ENCODE measurements at places on chromosomes 3 and 15. TPM values are rescaled to one million over a fixed set of nuclear protein-coding genes. Genes with fewer than 3 reads are reported as not detected.

GRCh38 chr3:117910820-117911521 is 1123.7 kb downstream of the IGSF11 start:
- no peak overlapping the region for H3K27ac ChIP-seq
- H3K36me3 ChIP-seq, result no peaks in the 10 kb centered on the region
- H3K4me1 ChIP-seq, result no peaks in the 10 kb centered on the region
- no peak overlapping the region for H3K4me3 ChIP-seq
- no peak for DNase-seq

- no peaks in the 10 kb centered on the region for H3K4me1 ChIP-seq
- no peak overlapping the region for H3K27ac ChIP-seq
- no peaks in the 10 kb centered on the region for H3K27me3 ChIP-seq
- H3K36me3 ChIP-seq, result no peaks in the 10 kb centered on the region
These were observed 29.6 kb upstream of the RBP2 start for GRCh38 chr3:139505829-139506386.

GRCh38 chr15:62257996-62258521 is 93.0 kb upstream of the C2CD4B start:
- no peaks in the 10 kb centered on the region for H3K27me3 ChIP-seq
- peaks cover 4% of the 10 kb centered on the region for H3K36me3 ChIP-seq
- no peak overlapping the region for H3K4me3 ChIP-seq
- no peak for DNase-seq
- no peaks in the 10 kb centered on the region for H3K4me1 ChIP-seq

The GABRA5 gene
- total RNA-seq, result not detected

Data from activated T-helper 1 cell treated with anti-CD3 and anti-CD28 coated beads, Interleukin-12 subunit alpha, Interleukin-12 subunit beta, Interleukin-2, Interleukin-4 antibody, amounts not matched to agents 30 ng/mL and 10 ng/mL and 1 ng/mL, durations not matched to agents 14 hours and 24 hours and 36 hours (primary cell).